ENCODE measurements at places on chromosomes 6 and 20.
A peak's percentile ranks its signal among the peaks of the same experiment; 100 is the strongest.

- no peak for DNase-seq
Measured at GRCh38 chr6:1516742-1517520, 92.8 kb upstream of the FOXC1 start.

DNA sequence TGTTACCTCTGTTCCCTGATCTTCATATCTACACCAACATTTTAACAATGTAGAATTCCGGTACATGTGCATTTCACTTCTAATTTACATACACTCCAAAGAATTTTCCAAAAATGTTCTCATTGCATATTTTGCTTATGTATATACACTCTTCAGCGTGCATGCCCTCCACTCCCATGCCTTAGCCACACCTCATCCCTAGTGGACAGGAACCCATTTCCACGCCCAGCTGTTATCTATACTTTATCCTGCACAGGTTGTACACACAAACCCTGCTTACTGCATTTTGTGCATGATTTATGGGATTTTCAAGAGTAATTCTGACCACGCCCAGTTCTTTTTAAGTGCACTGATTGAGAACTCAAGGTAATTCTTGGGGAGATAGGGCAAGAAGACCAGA, 102.4 kb downstream of the TFAP2C start:
- no peak for DNase-seq

- DNase-seq: no peak
Measured at GRCh38 chr20:51492167-51493092, 50.1 kb downstream of the NFATC2 start.

- no peak for DNase-seq
Measured at GRCh38 chr20:18287546-18287914, 797 bp upstream of the ZNF133 start.

- peak; percentile 58 for DNase-seq
Measured at GRCh38 chr6:80605165-80605989, 498.9 kb downstream of the BCKDHB start.

DNA sequence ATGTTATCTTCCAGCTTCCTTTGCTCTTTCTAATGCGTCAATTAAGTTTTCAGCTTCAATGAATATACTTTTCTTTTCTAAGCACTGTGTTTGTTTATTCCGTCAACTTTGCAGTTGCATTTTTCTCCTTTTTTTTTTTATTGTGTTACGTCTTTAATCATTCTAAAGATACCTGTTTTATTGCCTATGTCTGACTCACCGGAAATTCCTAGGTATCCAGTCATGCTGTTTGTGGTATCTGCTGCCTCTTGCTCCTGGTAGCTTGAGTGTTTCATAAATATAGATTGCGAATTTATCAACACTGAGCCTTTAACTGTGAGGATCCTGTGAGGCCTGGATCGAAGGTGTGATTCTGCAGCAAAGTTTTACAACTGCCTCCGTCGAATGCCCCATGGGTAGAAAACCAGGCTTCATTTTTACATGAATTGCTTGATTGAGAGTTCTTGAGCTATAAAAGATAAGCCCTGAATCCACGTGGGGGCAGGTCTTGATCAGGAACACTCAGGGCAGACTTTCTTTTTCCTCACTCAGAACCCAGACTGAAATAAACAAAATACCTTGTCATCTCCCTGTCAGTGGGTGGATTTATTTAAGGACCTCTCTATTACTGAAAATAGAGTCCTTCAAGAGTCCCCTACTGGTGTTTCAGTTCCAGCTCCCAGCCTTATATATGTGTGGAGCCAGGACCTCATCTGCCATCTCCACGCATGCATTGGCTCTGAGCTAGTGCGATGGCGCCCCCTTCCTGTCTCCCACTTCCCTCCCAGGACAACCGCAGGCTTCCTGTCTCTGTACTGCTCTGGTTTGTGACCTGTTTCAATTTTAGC, 60.1 kb upstream of the LRRC1 start:
- peak; percentile 94 for DNase-seq

DNA sequence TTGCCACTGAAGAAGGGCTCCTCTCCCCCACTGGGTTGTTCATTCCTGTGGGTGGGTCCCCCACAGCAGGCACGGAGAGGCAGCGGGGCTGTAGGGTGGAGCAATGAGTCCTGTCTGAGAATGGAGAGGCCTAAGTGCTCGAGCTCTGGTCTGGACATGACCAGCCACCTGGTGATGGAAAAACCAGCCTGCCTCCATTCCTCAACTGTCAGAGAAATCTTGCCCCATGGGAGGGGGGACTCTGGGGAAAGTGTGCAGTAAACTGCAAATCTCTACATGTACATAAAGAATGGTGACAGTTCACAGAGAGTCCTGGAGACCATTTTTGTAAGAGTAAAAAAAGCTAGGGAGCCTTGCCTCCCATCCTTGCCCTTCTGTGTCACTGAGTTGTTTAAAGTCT, 34.1 kb downstream of the INSM1 start:
- DNase-seq: no peak

DNA sequence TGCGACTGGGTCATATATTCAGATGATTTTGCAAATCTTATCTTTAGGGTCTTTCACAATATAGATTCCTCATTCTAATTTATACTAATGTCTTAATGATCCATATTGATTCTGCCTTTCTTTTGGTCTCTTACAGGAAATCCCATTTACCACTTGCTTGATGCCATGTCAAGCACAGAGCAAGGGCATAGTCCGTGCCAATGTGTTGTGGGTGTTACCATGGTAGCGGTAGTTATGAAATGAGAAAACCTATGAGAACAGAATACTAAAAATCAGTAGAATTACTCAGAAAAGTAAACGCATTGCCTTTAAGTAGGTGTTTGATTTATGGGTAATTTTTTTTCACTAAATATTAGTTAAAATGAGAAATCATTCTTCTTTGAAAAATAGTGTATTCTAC, 153.9 kb upstream of the RAB32 start:
- no peak for DNase-seq

GRCh38 chr6:129889580-129889979, 28.5 kb upstream of the TMEM244 start:
- DNase-seq: peak; percentile 90

GRCh38 chr20:39909447-39909846, 779.6 kb downstream of the MAFB start:
- no peak for DNase-seq

DNA sequence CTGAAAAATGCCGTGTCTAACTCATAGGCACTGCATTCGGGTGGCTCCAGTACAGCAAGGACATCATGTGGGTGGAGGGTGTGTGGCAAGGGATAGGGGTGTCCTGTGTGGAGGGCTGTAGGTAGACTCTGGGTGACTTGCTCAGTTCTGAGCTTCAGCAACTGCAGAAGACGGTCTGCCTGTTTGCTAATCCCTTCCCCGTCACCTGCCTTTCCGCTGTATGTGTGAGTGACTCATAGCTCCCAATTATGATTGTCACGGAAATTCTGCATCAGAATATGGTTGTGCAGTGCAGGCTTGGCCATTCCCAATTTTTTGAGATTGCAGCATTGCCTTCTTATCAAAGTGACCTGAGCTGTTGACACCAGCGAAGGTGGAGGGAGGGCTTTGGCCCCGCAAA, 174.3 kb downstream of the CDH4 start:
- no peak for DNase-seq

All from PC-3 (cell line).